T-helper 22 cell (primary cell): ENCODE measurements at places on chromosomes 7 and 10.

DNA sequence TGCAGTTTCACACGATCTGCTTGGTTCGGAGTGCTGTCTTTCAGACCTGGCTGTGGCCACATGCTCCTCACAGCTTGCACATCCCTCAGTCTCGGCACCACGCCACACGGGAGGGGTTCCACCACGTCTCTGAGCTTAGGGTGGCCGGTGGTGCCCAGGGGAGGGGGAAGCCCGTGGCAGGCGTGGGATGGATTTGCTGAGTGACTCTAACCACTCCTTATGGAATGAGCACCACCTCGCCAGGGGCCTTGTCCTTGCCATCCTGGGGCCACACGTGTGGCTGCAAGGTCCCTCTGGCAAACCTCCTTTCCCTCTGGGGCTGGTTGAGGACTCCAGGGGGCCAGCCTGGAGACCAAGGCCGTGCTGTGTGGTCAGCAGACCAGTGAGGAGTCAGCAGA, 29.1 kb upstream of the FAM20C start:
- no peak for DNase-seq

DNA sequence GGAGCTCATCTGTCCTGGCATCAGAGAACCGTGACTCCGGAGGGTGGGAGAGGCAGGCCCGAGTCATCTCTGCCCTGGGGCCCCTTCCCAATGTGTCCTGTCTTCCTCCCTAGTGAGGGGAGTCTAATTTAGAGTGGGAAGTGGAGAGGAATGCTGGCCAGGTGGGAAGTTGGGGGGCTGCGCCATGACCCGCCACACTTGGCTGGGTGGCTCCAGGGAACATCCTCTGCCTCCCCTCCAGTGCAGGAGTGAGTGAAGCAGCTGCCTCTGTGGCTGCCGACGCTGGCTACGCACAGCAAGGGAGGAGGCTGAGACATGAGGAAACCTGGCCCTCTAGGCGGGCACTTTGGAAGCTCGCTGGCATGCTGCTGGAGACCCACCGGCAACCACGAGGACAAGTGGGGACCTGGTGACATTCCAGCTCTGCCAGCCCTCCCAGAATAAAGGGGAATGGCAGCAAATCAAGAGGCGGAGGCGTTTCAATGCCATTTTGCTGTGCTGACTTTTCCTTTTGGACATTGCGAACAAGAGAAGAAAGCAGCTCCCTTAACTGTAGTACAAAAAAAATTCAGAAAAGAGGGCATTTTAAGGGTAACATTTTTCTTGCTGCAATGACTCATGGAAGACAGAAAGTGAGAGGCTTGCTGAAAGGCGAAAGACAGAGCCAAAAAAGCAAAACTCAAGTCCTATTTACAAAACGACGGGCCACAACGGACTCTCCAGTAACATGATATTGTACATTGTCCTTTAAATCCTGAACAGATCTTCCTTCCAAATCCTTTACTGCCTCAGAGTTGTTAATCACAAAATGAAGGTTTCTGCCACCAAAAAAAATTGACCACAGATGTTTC, 121.2 kb upstream of the PITRM1 start:
- no peak for DNase-seq

DNA sequence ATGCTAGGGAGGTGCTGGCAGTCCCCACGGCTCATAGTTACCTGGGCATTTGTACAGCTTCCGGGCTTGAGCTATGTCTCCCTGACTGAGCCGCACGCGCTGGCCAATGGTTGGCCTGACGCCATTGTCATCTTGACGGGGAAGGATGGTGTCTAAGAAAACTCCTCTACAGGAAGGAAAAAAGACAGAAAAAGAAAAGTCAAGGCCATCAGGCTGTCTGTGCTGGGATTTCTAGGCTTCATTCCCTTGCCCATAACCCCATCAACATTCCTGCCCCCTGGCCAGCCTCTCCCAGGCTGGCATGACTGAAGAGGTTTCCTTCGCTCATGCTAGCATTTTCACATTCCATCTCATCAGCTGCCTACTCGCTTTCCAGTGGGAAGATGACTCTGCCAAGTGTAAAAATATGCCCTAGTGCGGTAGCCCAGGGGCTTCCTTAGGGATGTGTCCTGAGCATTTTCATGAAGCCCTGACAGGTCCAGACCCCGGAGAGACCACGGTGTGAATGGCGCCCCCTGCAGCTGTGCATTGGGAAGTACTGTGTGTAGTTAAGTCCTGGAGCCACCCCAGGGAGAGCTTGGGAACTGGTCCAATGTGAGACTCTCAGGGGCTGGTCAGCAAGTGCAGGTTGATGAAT, 54.5 kb upstream of the OPALIN start:
- DNase-seq, result no peak

DNA sequence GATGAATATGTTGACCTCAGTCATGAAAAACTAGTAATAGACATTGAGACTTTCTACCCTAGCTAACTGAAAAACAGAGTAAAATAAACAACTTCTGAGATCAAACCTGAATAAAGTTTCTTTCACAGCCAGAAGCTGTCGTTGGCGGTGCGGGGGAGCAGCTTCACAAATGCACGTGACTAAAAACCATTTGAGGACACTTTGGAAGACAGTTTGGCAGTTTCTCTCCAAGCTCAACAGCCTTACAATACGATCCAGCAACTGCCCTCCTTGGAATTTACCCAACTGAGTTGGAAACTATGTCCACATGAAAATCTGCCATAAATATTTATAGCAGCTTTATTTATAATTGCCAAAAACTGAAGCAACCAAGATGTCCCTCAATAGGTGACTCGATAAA, 63.1 kb downstream of the CYTH3 start:
- no peak for DNase-seq

DNA sequence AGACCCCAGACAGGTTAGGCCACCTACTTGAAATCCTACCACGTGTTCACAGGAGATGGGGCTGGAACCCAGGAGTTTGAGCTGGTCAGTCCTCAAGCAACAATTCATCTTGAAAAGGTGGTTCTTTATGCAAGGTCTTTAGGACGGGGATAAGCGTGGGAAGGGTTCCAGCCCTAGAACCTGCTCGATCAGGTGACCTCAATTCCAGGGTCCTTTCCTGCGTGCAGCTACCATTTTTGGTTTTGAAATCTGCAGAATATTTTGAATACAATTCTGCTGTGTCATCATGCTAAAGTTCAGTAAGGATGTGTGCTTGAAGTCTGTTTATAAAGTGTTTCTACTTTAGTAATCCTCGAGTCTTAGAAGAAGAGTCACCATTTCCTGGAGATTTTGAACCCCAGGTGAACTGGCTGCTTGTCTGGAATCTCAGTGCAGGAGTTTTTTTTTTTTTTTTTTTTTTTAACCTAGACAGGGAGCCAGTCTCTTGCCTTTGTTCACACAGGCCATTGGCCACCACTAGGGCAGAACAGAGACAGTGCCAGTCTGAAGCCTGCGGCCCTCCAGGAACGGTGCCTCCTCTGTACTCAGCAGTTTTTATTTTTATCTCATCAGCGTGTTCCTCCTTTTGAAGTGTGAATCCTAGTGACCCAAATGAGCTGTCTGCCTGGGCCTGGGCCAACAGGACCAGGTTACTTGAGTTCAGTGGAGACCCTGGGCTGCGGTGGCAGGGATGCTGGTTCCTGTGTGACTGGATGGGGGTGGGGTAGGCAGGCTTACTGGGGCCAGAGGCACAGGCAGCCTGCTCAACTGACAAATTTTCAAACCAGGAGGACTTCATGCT, 54.6 kb downstream of the EEPD1 start:
- peak; percentile 63 for DNase-seq

GRCh38 chr7:122199171-122199570, 55.1 kb upstream of the AASS start:
- DNase-seq, result no peak

- no peak for DNase-seq
Observed at GRCh38 chr7:120996333-120996987, 7.9 kb downstream of the CPED1 start.

GRCh38 chr10:79159785-79160184, 91.0 kb downstream of the ZMIZ1 start:
- no peak for DNase-seq

DNA sequence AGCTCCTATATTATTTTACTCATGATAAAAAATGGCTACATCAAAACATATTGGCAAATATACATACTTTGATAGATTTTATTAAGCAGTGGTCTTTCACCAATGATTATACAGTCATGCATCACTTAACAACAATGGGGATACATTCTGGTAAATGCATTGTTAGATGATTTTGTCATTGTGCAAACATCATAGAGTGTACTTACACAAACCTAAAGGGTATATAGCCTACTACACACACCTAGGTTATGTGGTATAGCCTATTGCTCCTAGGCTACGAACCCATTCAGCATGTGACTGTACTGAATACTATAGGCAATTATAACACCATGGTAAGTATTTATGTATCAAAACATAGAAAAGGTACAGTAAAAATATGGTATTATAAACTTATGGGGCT, 98.9 kb upstream of the IL6 start:
- no peak for DNase-seq

DNA sequence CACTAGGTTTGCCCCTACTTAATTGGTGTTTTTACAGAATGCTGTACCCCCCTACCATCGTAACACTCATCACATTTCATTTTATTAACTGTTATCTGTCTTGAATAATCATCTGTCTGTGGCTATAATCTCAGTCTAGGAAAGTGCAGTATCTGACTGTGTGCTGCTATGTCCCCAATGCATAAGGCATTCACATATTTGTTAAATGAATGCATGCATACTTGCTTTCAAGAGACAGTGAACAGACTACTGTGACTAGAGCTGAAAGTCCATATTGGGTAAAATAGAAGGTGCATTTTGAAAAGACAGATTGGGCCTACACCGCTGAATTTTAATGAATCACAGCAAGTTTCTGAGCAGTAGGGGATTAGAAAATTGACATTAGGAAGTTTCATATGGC, 112.3 kb downstream of the ARHGAP12 start:
- no peak for DNase-seq

GRCh38 chr7:20244334-20245120, 27.3 kb upstream of the MACC1 start:
- no peak for DNase-seq

DNA sequence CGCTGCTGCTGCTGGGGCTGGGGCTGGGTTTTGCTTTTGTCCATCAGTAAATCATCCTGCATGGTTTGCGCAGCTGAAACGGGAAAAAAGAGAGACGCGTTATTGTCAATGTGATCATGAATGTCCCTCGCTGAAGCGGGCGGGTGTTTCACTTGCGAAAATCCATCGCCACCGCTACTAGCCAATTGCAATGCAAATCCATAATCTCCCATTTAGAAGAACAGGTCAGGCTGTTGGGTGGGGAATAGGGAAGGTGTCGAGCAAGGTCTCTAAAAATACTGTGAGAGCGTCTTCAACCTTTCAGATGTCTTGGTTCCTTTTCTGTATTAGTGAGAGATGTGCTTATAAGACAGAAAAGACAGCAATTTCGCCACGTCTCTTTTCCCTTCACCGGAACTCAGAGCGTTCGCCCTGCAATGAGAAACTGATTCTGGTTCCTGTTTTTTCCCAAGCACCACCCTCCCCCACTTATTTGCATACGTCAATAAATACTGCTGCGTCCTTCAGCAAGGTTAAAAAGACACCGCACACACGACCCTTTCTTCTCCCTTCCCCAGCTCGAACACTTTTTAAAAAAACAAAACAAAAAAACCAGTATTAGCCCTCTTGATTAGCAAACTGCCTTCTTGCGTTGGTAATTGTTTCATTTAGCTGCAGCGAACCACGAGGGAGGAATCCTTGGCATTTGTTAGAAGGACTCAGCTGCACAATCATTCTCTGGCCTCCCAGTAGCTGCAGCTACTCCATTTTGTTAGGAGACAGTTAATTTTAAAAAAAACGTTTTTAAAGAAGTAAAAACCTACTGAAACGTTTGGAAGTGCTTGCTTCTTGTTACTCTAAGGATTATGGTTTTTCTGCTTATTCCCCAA, 50.4 kb downstream of the CPEB3 start:
- DNase-seq, result peak; percentile 9

DNA sequence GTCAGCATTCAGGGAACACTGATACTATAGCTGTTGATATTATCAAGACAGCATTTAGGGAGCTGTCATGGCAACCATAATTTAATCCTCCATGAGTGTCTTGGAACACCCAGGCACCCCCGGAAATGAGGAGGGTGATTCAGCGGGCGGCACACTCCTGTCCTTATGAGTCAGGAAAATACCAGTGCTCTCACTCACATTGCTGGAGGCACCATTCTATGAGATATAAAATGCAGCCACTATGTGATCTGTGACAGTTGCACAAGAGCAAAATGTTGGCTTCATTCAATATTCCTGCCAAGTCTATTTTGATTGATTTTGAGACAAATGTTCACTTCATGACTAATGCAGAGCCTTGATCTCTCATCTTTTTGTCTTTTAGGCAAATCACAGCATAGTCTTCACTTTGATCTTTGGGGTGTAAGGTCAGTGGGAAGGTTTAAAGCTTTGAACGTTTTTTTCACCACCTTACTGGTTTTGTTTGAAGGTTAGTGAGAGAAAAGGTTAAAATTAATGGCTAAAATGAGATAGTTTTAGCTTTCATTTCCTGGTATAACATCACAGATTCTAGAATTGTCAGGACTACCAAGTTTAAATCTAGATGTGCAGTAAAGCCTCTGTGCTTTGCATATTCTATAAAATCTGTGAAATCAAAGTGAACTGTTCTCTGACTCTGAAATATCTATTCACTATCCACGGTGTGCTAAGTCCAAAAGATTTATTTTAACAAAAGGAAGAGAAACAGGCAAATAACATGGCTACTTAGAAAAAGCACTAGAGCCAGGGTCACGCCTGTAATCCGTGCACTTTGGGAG, 12.4 kb upstream of the ARHGAP12 start:
- no peak for DNase-seq

DNA sequence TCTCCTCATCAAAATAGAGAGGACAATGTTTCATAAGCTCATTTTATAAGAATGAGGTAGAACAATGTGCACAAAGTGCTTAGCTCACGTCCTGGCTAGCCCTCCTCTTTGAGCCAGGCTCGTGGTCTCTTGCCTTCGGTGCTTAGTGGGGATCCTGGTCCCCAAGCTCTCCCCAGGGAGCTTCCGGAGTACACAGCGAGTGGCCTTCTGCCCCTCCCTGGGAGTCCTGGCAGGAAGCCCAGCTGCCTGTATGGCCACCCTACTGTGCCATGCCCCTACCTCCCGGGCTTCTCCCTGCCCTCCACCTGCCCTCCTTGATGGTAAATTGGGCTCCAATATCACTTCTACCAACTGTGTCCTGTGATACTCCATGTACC, 868 bp downstream of the MYO1G start:
- no peak for DNase-seq

- no peak for DNase-seq
Observed at GRCh38 chr10:28214219-28214618, 88.6 kb downstream of the MPP7 start.

GRCh38 chr7:135713836-135714470, 14.0 kb downstream of the SLC13A4 start:
- DNase-seq, result no peak

GRCh38 chr10:73906524-73907447, 4.1 kb upstream of the PLAU start:
- DNase-seq, result no peak

GRCh38 chr10:105540381-105540780, 899.3 kb downstream of the SORCS3 start:
- no peak for DNase-seq
